Fibroblast of villous mesenchyme (primary cell): ENCODE measurements at places on chromosomes 11 and 22.

DNA sequence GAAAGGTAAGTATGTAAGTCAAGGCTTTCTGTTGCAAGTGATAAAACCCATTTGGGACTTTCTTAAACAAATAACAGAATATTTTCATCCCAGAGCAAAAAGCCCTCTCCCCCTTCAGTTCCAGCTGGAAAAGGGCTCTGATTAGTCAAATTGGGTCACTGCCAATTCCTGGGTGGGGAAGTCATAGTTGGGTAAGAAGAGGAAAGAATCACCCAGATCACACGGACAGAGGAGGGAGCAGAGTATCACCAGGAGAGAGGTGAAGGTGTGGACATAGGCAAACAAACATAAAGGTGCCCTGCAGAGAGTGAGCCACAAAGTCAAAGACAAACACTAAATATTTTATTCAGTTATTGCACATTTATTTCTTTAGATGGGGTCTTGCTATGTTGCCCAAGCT is 36.3 kb upstream of the SORL1 start:
- DNase-seq, result peak; percentile 5

- DNase-seq, result no peak
These were observed 117.0 kb downstream of the STIM1 start for GRCh38 chr11:3972431-3972830.

- DNase-seq, result peak; percentile 44
These were observed 96.5 kb downstream of the NXPE2 start for GRCh38 chr11:114774599-114775361.

- peak; percentile 76 for DNase-seq
These were observed 33.1 kb upstream of the SMPD1 start for GRCh38 chr11:6357222-6357621.

DNA sequence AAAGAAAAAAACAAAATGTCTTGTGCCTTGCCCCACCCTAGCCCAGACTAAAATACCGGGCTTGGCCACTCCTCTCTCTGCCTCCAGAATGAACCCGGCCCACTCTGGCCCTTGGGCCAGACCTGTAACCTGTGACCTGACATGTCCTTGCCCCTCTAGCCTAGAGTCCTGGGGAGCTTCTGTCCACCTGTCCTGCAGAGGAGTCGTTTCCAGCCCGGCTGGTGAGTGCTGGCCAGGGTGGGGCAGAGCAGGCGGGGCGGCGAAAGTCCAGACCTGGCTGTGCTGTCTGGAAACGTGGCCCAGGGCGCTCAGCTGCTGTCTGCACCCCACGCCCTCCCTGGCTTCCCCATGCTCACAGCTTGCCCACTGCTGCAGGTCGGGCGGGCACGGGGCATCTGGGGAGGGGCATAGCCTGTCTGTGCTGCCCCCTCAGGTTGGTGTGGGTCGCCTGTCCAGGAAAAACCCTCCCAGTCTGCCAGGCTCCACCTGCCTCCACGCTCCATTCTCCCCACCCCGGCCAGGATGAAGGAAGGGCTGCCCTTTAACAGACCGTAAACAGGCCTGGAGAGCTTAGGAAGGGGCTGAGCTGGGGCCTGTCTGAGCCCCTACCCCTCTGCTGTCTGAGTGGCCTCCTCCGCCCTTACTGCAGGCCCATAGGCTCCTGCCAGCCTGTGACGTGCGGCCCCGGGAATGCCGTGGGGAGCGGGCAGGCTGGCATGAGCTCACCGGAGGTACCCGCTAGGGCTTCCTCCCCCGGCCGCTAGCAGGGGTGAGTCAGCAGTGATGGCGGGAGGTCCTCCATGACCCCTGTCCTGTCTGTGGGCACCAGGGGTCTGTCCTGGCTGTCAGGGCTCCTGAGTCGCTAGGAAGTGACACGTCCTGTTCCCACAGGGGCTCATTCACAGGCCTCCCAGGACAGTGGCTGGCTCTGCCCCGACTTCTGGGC is 1.9 kb downstream of the CD151 start:
- DNase-seq, result peak; percentile 71

DNA sequence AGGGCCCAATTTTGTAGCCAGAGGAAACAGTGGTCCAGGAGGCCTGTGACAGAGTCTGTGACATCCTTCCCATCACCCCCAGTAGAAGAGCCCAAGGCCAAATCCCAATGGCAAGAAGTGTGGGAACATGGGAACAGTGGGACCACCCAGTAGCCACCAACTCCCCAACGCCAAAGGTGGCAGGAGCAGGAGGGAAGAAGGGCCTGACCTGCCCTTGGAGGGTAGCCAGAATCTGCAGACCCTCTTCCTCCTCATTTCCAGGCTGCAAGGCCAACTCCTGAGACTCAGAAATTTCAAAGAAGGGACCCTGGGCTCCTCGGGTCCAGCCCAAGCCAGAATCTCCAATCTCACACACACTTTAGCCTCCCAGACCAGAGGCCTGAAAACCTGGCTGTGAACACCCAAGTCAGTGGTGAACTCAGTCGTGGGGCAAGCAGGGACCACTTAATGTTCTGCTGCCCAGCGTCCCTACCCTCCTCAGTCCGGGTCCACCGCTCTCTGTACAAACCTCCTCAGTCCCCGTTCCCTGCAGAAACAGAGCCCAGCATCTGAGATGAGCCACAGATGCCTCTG is 6.2 kb downstream of the RAB3IL1 start:
- no peak for DNase-seq

DNA sequence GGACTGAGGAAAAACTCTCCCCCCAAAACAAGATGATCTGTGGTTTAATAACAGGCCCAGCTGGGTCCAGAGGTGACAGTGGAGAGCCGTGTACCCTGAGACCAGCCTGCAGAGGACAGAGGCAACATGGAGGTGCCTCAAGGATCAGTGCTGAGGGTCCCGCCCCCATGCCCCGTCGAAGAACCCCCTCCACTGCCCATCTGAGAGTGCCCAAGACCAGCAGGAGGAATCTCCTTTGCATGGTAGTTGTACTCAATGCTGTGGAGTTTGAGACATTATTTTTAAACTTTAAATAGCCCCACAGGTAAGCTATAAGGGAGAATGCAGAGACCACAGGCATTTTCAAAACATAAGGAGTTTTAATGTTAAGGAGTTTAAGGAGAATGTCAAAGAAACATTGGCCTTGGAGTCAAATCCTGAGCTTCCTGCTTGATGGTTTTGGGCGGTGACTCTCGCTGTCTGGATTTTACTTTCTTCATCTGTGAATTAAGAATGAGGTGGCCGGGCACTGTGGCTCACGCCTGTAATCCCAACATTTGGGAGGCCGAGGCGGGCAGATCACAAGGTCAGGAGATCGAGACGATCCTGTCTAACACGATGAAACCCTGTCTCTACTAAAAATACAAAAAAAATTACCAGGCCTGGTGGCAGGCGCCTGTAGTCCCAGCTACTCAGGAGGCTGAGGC is 6.8 kb downstream of the APOL1 start:
- DNase-seq, result no peak

- no peak for DNase-seq
These were observed 90.4 kb upstream of the MTNR1B start for GRCh38 chr11:92879086-92879485.

DNA sequence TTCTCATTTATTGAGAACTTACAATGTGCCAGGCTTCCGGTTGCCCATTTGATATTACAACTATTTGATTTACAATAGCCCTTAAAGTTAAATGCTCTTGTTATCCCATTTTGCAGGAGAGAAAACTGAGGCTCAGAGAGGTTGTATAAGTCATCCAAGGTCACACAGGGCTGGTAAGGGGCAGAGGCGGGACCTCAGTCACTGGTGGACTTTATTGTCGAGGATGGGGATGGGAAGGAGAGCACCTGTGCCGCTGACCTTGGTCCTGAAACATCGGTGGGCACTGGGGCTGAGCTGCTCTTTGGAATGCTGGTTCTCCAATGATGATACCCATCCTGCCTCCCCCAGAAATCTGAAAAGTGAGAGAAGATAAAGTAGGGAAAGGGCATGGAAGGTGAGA is 265.4 kb downstream of the MIAT start:
- DNase-seq, result no peak

DNA sequence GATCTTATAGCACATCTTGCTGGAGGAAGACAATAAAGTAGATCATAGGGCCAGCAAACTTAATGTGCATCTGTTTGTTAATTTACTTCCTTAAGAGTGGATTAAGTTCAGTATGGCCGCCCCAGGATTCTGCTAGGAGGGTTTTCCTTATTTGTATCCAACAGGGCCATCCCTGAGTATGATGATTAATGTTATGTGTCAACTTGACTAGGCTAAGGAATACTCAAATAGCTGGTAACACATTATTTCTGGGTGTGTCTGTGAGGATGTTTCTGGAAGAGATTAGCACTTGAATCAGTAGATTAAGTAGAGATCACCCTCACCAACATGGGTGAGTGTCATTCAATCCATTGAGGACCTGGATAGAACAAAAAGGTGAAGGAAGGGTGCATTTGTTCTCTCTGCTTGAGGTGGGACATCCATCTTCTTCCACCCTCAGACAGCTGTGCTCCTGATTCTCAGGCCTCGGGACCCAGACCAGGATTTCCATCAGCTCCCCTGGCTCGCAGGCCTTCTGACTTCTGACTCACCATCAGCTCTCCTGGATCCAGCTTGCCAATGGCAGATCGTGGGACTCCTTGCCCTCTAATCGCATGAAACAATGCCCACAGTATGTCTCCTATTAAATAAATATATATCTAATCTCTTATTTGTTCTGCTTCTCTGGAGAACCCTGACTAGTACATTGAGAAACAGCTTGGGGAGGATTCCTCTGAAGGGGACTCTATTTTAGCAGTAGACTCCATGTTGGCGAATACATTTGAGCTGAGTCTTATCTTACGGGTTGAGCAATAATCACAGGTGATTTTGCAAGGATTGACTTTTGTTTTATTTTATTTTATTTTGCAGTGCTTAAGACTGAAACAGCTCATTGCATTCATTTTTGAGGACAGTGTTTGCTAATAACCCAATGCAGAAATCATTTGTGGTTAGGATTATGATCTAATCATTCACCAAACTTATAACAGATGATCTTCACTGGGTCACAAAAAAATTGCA is 9.0 kb upstream of the ZBTB44 start:
- DNase-seq, result peak; percentile 40

DNA sequence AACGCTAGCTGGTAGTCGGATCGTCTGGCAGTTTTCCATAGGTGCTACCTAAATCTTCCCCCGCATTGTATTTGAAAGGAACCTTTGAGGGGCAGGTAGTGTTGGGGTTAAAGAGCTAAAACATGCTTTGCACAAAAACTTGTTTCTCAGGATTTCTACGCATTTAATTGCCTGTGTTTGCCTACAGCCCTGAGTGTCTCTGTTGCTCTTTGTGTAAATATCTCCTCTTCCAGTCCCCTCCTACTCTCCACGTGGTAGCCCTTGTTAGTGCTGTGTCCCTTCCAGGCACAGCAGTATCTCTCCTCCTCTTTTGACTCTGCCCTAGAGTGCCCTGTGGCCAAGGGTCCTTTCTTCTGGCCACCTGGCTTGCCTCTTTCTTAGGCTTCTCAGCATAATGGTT is 81.7 kb downstream of the BARX2 start:
- DNase-seq, result no peak

DNA sequence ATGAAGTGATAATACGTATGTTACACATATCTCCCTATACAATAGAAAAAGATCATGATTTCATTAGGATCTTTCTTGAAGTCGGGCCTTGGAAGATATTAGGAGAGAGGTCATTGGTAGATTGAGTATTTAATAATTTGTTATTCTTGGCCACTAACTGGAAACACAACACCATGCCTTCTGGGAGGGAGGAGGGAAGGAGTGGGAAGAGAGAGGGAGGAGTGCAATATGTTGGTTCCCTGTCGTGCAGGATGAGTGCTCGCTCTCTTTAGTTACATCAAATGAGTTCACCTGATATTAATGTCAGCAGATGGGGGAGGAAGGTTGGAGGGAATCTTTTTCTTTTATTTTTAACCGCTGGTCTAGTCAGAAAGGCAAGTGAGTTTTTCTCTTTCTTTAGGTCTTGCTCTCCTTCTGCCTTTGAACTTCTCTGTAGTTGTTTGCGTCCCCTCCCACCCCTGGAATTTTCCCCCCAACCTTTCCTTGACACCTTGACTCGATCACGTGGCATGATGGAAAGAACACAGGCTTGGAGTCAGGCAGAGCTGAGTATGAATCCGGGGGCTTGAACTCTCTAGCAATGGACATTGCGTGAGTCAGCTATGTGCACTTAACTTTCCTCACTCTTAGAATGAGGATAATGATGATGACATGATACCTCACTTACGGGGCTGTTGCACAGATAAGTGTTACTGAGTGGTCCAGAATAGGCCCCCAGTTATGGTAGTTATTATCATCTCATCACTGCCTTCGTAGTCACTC is 6.2 kb downstream of the ADAMTS15 start:
- no peak for DNase-seq

DNA sequence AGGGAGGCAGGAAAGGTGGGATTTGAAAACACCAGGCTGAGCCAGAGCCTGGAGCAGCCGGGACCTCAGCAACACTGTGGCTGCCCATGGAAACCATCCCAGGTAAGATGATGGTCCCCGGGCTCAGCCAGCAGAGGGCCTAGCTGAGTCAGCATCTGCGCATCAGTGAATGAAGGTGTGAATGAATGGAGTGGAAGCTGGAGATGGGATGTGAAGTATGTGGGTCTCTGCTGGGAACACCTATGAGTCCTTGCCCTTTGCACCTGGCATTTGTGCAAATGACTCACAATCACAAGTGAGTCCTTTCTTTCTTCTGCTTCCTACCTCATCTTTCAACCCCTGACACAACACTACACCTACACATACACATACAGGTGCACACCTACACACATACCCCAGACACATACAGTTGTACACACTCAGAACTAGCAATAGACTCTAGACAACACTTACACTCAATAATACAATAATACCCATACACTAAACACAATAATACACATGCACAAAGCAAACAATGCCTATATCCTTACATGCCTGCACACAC is 62.8 kb upstream of the PRDM11 start:
- DNase-seq, result no peak

DNA sequence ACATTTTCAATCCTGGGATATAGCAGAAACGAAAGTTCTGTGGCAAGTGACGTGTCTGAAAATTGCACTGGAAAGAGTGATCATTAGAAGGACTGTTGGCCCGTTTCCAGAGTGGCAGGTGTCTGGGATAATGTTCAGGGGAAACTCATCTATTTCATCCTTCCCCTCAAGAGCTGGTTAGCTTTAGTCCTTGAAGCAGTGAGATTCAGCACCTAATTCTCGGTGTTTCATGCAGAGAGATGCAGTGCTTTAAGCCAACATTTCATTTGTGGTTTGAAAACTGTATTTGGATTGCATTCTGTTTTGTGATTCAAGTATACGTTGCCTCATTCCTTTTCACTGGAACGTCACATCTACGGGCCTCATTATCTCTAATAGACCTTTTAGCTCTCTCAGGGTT is 205.0 kb upstream of the RAG2 start:
- DNase-seq, result no peak

- no peak for DNase-seq
These were observed 269.7 kb downstream of the FAM76B start for GRCh38 chr11:95519912-95520311.

- DNase-seq, result peak; percentile 67
These were observed 359.0 kb downstream of the JRKL start for GRCh38 chr11:96748639-96749370.

- DNase-seq, result peak; percentile 89
These were observed 25.6 kb downstream of the ARRB1 start for GRCh38 chr11:75325713-75326438.

- DNase-seq, result no peak
These were observed 657.0 kb upstream of the B3GAT1 start for GRCh38 chr11:135069063-135069462.

- peak; percentile 86 for DNase-seq
These were observed 40.0 kb upstream of the CREB3L1 start for GRCh38 chr11:46237248-46238077.

- peak; percentile 71 for DNase-seq
These were observed 123.1 kb downstream of the ARHGAP42 start for GRCh38 chr11:100810146-100810545.
